Erythroblast (primary cell): ENCODE measurements at places on chromosomes 3 and 15.

DNA sequence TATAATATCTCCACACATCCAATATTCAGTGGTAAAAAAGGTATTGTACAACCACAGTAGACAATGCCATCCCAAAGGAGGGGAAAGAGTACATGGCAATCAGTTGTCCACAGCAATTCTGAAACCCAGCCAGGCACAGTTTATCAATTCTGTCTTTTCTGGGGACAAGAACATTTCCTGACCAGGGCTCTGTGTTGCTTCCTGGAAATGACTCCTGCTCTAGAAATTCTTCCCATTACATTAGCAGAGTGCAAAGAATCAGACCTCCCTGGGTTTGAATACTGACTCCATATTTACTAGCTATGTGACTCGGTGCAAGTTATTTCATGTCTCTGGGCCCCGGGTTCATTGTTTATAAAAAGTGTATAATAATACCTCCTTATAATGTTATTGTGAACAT lies 220.4 kb upstream of the CFAP20DC start:
- no peak for DNase-seq

GRCh38 chr3:197298945-197299854 lies 788 bp upstream of the DLG1 start:
- DNase-seq = peak; percentile 66

DNA sequence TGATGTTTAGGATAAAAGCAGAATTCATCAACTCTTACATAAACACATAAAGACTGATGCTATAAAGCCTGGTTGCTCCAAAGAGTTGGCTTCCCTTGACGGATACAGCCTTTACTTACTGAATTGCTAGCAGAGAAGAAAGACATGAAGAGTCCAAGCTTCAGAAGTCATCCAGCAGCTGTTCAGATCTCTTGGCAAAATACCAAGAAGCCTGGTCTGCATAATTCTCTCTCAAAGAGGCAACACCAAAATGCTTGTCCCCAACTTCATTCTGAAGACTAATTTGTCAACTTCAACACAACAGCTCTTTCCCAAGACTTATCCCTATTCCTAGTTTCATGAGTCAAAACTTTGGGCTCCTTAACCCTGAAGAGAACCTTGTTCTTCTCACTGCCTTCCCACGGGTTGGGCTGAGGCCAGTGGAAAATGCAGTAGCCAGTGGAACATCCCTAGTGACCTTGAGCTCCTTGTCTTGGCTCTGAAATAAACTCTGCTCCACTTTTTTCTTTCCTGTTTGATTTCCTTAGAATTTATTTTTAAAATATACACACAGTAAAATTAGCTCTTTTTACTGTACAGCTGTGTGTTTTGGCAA lies 119.2 kb upstream of the THBS1 start:
- no peak for DNase-seq

DNA sequence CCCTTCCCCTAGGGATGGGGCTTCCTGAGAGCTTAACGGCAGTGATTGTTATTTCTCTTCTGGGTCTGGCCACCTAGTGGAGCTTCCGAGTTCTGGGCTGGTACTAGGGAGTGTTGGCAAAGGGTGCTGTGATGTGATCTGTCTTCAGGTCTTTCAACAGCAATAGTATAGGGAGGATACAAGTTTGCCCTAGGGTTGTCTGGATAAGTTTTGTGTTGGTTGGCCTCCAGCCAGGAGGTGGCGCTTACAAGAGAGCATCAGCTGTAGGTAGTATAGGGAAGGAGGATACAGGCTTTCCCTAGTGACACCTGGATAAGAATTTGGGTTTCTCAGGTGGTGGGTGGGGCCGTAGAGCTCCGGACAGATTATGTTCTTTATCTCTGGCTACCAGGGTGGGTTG lies 19.2 kb upstream of the CPOX start:
- DNase-seq = peak; percentile 19

GRCh38 chr15:40081691-40082194 lies 26.9 kb downstream of the BMF start:
- peak; percentile 73 for DNase-seq

- DNase-seq = no peak
These were observed 228.7 kb upstream of the ZNF385D start for GRCh38 chr3:21979706-21980105.

- DNase-seq = no peak
These were observed 123.1 kb upstream of the BHLHE40 start for GRCh38 chr3:4856136-4856535.

GRCh38 chr15:55695432-55695831 lies 47.5 kb downstream of the PRTG start:
- DNase-seq = no peak

- DNase-seq = no peak
These were observed at the start of gene GPR87 for GRCh38 chr3:151316267-151316991. GPR87 (minus strand) TSS chr3:151316820; CDS start chr3:151300100, 16,720 bp downstream.

DNA sequence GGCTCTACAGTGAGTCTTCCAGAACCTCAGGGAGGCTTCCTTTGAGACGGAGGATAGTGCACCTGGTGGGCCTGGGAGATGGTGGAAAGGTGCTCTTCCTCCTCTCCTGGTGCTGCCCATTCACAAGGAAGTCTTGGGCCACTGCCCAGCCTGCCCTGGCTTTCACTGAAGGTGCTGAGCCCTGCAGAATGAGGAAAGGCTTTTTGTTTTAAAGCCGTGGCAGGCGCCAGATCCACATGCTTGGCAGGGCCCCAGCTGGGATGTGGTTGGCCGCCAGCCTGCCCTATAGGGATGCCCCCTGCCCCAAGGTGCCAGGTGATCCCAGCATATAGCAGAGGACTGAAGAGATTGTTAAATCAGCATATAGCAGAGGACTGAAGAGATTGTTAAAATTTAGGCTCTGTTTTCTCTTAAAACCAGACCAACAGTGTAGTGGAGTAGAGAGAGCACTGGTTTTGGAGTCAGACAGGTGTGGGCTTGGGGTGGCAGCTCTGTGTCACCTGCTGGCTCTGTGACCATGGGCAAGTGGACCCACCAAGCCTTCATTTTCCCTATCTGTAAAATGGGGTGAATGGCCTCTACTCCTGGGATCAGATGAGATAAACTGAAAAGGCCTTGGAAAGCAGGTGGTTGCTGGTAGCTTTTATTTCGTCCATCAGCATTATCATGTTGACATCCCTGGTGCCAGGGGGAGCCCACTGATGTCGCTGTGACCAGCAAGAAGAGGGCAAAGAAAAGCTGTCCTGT lies 53.3 kb downstream of the SLC6A6 start:
- no peak for DNase-seq

DNA sequence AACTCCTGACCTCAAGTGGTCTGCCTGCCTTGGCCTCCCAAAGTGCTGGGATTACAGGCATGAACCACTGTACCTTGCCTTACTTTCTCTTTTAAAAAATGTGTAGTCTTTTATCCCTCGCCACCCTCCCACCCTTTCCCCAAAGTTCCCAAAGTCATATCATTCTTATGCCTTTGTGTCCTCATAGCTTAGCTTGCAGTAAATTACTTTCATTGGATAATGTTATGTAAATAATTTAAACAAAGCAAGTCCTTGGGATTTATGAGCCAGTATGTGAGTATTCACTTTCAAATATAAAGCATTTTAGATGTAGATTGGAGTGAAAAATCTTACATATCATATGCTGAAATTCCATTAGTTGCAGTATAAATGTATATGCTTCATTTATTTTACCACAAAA lies 11.0 kb downstream of the GTF2A2 start:
- no peak for DNase-seq

DNA sequence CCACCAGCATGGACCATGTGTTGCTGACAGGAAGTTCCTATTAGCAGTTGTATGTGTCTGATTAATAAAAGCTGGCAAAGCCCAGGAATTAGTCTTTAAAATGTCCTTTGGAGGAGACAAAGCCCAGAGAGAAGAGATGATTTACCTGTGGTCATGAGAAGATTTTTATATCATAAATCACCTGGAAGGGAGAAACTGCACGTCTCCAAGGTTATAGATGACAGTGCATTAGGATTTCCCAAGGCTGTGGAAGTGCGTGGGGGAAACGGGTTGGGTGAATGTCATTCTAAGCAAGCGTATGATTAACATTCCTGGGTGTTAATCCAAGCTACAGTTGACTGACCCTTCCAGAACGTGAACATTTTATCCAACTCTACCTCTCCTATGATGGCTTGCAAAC lies 76.6 kb downstream of the SLC6A11 start:
- DNase-seq = no peak

DNA sequence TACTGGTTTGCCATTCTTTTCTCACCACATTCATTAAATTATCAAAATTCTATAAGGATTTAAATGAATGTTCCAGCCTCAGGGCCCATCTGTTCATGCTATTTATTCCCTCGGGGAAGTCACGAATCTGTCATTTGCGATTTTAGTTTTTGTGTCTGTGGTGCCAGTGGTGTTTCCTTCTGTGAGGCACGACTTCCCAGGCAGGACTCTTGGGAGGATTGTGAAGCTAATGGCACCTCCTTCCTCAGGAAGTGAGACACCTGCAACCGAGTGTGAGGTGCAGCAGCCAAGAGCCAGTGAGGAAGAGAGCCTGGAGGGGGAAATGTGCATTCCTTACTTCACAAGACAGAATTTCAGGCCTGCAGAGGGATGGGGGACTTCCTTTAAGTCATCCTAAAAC lies 24.1 kb downstream of the SV2B start:
- no peak for DNase-seq

DNA sequence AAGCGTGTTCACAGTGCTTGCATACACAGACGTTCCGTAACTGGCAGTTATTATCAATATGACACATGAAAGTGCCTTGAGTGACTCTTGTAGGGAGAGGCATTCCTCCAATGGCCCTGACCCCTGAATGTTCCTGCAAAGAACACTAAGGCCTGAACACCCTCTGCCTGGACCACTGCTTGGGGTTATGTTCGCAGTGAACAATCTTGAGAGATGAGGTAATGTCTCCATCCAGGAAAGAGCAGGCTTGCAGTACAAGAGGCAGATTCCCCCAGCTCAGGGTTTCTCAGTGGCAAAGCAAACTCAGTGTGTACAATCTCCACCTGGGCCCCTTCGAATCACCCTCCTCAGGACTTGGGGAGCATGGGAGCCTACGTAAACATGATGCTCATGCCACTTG lies 324.6 kb downstream of the MAGI1 start:
- no peak for DNase-seq

GRCh38 chr3:186841620-186842019 lies 890 bp upstream of the ADIPOQ start:
- DNase-seq = no peak

DNA sequence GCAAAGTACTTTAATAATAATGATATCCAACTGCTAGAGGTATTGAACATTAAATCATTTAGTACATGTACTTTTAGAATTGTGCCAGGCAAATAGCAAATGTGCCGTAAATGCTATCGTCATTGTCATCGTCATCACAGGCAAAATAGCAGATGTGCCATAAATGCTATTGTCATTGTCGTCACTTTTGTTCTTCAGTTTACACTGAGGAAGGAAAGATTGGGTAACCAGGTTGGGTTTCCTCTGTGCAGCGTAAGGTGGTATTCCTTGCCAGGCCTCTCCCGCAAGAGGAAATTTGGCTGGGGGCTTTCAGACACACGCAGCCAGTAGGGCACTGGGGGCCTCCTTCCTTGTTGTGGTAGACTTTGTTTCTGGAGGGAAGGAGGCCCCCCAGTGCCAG lies 26.4 kb downstream of the ABHD17C start:
- no peak for DNase-seq

GRCh38 chr3:136979684-136980083 lies 21.9 kb downstream of the IL20RB start:
- DNase-seq = no peak

GRCh38 chr3:36876181-36876936 lies 68.5 kb downstream of the TRANK1 start:
- DNase-seq = no peak

- DNase-seq = no peak
These were observed 104.3 kb upstream of the EOMES start for GRCh38 chr3:27826448-27826847.

DNA sequence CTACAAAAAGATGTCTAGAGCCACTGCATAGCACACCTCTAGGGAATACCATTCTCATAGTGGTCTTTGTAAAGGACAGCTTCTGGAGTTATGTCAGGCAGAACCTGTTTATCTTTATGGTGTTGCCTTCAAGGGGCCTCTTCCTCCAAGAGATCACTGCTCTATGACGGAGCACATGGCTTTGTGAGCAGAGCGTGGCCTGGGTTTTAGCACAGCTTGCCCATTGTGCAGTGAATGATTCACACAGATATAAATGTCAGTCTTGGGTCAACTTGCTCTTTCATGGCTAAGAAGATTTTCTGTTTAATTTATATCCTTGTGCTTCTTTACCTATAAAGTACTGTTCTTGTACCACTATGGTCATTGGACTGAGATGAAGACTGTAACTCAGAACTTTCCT lies 41.5 kb upstream of the RBMS3 start:
- no peak for DNase-seq

DNA sequence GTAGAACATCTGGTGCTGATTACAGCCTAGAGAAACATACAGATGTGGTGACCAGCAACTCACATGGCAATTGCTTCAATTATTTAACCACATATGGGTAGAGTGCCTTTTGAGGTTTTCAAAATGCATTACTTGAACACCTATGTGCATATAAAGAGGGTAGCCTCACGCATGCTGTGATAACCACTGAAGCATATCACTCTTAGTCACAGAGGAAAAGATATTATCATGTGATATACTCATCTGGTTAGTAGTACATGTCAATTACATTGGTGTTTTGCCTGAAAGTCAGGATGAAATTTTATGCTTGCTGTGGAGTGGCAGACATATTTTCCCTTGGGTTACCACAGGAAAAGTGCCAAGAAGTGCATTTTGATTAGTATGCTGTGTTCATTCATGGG lies 459.3 kb upstream of the AGTR1 start:
- DNase-seq = no peak

GRCh38 chr3:111619833-111620232 lies 24.7 kb upstream of the ZBED2 start:
- DNase-seq = no peak

GRCh38 chr3:54322354-54322753 lies 200.0 kb downstream of the CACNA2D3 start:
- DNase-seq = no peak

GRCh38 chr3:15499536-15499935 lies 22.0 kb downstream of the COLQ start:
- DNase-seq = no peak

- DNase-seq = no peak
These were observed 408.7 kb downstream of the CNTN6 start for GRCh38 chr3:1501406-1502115.

- DNase-seq = no peak
These were observed 55.0 kb downstream of the UBE2E2 start for GRCh38 chr3:23258110-23258509.

DNA sequence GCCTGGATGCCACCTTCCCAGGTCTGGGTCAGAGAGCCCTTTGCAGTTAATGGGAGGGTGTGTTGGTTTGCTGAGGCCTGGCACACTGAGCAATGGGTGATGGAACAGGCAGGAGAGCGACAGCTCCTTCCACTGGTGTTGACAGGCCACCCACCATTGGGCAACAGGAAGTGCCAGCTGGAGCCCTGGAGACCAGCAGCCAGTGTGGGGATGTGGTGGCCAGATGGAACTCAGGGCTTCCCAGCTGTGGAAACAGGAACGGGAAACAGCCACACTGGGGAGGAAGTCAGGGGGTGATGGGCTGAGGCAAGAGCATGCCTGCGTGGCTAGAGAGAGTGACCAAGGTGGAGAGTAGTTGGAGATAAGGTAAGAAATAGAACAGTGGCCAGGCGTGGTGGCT lies 9.3 kb downstream of the PSTPIP1 start:
- DNase-seq = no peak

GRCh38 chr15:62325597-62325996 lies 160.5 kb upstream of the C2CD4B start:
- DNase-seq = no peak
